ENCODE measurements at places on chromosomes 2 and 18.

- DNase-seq = peak; percentile 28
Observed at GRCh38 chr2:181457741-181458425, 697 bp downstream of the ITGA4 start.

- no peak for DNase-seq
Observed at GRCh38 chr2:11499081-11499743, 33.3 kb upstream of the E2F6 start.

- no peak for DNase-seq
Observed at GRCh38 chr2:202765436-202765835, 106.1 kb downstream of the ICA1L start.

DNA sequence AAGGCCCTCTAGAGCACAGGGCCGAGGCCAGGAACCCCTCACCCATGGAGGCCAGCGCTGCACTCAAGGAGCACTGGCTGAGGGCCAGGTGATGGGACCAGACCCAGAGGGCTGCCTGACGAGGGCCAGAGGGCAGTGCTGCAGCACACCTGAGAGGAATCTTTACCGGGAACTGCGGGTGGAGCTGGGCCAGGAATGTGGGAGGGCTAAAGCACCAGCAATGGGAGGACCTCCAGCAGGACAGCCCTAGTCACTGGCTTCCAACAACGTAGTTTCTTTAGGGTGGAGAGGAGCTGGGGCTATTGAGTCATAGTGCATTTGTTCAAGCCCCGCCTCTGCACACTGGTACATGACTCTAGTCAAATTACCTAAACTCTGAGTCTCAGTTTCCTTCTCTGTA, 143.4 kb downstream of the TMEM17 start:
- no peak for DNase-seq

GRCh38 chr2:148515976-148516375, 128.6 kb upstream of the EPC2 start:
- DNase-seq = no peak

- DNase-seq = no peak
Observed at GRCh38 chr18:31612124-31612523, 20.4 kb downstream of the TTR start.

DNA sequence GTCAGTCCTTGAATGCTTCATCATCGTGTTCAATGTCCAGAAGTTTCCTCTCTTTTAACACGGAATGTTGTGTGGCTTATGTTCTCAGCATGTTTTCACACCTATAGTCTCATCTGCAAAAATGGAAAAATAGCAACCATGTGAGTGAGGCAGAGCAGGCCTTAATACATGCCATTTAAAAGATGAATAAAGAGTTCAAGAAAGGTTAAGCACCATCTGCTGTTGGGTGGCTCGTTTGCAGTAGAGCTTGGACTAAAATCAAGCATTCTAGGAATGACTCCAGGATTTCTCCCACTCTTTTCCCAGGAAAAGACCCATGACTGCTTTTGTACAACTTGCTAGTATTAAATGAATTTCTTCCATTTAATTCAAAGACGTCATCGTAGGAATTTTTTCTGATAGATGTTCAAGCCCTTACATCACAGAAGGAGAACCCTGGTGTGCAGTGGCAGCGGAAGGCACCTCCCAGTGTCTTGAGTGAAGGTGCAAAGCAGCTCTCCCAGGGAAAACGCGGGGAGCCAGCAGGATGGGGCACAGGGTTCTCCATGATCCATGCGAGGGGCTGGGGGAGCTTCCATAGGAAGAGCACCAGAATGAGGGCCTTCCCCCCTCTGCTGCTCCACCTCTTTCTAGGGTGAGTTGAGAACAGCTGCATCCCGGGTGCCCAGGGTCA, 9.6 kb downstream of the DCDC2C start:
- no peak for DNase-seq

DNA sequence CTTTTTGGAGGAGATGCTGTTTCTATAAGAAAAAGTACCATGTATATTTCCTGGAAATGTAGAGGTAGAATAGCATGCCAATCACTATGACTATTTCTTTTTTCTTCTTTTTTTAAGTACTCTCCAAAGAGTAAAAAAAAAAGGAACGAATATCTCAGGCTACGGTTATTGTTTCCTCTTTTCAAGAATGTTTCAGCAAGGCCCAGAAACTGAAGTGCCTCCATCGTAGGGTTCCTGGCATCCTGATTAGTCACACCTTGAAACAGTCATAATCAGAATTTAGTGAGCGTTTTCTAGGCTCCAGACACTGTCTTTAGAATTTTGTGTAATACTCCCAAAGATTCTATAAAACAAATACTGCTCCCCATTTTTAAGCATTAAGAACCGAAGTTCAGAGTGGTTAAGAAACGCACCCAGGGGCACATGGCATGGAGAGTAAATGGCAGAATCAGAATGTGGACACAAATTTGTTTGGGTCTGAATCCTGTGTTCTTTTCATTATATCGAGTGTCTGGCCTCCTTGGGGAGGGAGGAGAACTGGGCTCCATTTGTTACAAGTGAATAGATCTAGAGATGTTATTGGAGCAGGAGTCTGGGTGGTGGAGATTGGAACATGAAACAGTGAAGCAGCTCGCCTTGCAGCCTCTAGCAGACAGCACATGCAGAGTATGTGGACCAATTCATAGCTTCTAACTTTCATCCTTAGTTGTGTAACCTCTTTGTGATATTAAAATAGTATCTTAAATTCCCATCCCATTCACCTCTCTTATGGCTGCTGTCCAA, 26.7 kb downstream of the ZEB2 start:
- DNase-seq = no peak

DNA sequence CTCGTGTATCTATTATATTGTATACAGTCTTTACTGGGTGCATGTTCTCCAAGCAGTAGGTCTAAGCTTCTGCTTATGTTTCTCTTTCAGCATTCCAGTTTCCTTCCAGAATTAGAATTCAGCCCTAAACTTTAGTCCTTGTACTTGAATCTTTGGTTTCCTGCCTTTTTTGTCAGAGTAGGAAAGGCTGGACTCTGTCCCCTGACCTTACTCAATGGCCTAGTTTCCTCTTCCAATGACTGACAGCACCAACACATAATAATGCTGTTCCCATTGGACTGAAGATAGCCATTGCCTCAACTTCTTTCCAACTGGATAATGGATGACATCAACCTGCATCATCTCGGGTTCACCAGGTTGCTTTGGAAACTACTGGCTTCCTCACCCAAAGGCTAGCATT, 217.0 kb downstream of the FIGN start:
- no peak for DNase-seq

- no peak for DNase-seq
Observed at GRCh38 chr2:195575879-195576401, 81.1 kb upstream of the SLC39A10 start.

DNA sequence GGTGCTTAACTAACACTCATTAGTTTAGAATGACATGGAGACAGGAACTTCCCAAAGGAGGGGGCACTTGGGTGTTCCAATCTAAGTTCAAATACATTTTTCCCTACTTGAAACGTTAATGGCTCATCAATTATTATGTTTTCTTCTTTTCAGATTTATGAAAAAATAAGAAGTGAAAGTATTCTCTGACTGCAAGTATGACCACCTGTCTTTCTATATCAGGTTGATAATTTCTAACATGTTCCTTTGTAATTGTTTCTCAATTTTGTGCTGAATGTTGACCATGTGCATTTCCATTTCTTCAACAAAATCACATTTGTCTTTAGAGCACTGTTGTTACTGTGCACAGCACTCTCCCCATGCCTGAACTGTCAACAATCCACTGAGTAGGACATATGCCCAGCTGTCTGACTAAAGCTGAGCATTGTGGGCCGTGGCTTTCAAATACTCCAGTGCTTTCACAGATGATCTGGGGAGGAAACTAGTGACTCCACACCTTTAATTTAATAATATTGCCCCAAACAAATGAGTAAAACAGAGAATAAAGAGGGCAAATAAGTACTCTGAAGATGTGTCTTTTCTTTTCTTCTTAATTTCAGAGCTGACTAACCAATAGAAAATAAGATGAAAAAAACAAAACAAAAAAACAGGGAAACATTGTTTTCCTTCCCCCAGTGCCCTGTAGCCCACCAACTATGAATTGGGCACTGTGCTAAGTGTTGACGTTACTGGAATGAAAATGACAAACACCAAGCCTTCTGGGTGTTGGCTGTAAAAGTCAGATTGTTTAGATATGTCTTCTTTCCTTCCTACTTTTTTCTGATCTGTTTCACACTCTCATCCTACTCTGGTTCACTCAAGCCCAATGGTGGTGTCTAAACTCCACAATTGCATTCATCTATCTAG, 16.0 kb downstream of the LANCL1 start:
- DNase-seq = no peak

Measured in T-helper 2 cell (primary cell).